ENCODE measurements at places on chromosomes 6 and 20.

DNA sequence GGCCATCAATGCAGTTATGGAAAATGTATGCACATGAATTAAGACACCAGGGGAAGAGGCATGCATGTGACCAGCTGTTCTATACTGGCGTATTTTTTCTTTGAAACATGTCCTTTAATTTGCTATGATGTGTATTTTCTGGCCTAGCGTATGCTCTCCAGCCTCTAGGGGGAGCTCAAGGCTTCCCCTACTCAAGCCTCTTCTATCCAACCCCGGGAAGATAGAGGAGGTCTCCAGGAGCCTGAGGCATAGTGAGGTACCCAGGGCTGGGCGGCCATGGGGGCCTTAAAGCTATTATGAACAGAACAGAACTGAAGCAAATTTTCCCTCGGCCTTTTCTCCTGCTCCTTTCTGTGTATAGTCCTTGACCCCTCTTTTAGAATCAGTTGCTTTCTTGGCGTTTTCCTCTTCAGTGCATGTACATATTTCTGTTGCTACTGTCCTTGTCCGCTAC, 528.9 kb downstream of the MAFB start:
- peak; percentile 9 for DNase-seq

GRCh38 chr6:163616452-163616851, 201.9 kb downstream of the QKI start:
- no peak for DNase-seq

DNA sequence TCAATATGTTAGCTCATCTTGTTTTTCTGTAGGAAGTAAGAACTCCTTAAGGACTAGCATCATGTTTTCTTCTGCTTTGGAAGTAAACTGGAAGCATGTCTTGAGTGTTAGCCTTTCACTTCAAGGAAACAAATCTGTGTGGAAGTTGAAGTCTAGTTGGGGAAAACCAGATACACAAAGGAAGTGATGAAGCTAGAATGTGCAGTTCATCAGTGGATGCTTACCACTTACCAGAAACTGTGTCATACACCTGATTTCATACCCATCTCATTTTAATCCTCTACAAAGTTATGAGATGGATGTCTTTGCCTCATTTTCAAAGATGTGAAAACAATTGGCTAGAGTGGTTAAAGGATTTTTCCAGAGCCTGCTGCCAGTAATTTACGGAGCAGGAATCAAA, 75.8 kb downstream of the TMEM170B start:
- DNase-seq: no peak

DNA sequence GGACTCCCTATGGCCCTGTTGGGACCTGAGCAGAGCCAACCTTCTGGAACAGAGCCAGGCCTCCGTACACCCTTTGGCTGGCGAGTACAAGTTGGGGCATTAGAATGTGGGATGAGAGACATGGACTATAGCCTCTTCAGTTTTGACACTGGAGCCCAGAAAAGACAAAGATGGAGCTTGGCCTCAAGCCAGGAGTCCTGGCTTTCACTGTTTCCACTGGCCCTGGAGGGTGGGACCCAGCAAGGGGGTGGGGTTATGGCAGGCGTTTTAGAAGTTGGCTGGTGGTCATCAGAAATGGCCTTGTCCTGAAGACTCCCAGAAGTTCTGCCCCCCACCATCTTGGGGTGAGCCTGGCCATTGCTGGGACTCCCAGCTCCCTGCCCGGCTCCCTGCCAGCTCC, 21.8 kb downstream of the ITPR3 start:
- no peak for DNase-seq

- no peak for DNase-seq
Observed at GRCh38 chr6:79833264-79833963, 113.9 kb downstream of the ELOVL4 start.

GRCh38 chr20:41027872-41028358, 707 bp upstream of the TOP1 start:
- DNase-seq: no peak

GRCh38 chr6:113848811-113849210, 8.3 kb upstream of the MARCKS start:
- DNase-seq: no peak

DNA sequence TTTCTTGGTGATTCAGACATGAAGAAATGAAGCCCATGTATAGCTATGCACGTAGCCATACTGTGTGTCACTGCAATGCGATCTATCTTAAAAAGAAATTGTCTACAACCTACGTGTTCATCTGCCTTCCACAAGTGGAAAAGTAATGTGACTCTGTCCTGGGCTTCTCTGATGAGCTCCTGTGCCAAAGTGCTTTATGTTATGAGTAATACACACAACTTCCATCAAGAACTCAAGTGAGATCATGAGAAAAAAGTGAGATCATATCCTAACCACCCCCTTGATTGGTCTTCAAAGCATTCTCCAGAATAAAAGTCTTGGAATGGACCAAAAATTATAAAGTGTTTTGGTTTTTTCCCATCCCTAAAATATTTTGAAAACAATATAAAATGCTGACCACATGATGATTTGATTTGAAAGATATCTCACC, 114.3 kb downstream of the DST start:
- DNase-seq: no peak

DNA sequence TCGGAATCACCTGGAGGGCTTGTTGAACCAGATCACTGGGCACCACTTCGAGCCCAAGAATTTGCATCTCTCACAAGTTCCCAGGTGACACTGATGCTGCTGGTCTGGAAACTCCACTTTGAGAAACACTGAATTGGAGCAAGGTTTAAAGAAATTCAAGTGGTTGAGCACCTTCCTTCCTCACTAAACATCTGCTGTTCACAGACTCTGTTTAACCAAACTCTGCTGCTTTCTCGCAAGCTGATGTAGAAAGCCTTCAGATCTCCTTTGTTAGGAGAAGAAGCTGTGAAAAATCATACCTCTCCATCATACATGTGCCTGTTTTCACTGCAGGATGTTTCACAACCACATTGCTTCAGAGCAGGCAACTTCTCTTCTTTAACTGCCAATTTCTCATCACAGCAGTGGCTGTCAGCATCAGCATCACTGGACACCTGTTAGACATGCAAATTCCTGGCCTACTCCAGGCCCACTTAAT, 87.5 kb upstream of the TOP1 start:
- no peak for DNase-seq

GRCh38 chr6:39411465-39411864, 89.0 kb upstream of the KCNK16 start:
- no peak for DNase-seq

DNA sequence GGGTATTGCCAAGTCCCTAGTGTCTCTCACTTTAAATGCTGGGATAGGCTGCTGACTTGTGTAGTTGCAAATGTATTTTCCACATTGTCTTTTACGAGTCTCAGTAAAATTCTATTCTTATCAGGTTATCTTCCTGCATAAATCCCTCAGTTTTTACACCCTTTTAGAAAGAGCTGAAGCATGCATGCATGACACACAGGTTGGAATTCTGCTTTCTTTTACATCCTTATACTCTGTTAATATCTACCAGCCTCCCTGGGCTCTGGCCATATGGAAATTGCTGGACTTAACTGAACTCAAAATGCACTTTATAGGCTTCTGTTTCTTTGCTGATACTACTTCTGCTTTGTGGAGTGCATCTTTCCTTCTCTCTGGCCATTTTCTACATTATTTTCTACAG, 477.4 kb downstream of the FRK start:
- no peak for DNase-seq

DNA sequence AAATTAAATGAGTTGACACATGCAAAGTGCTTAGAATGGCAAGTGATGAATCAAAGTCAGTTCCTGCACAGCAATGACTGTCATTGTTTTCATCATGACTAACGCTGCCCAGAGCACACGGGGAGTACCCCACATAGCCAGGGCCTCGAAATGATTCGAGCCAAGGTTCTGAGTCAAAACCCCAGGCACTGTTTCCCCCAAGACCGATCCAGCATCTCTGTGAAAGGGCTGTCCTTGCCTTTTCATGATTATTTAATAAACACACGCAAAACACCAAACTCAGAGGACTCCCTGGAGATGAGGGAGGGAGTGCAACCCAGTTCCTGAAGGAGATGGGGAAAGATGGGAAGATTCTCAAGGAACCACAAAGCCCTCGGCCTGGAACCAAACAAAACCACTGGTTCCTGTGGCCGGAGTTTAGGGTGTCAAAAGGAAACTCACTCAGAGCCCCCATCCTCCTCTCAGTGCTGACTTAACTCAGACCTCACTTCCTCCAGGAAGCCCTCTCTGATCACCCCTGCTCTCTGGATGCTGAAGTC, 3.8 kb downstream of the PREX1 start:
- DNase-seq: no peak

GRCh38 chr6:17086469-17086868, 15.4 kb upstream of the STMND1 start:
- DNase-seq: no peak

DNA sequence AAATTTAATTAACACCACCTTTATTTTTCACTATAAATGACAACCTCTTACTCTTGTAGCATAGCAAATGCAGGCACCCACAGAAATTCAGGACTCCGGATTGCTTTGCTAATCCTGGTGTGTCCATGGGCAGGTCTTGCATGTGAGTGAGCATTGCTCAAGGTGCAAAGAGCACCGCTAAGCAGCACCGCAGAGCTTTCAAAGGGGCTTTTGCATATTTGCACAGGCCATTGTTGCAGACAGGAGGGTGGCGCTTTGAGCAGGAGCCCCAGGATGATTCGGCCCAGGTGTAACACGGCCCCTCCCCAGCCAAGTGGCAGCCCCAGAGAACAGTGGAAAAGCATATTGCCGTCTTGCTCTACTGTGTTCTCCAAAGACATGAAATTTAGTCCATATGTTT, 293.2 kb downstream of the NRN1 start:
- no peak for DNase-seq

- DNase-seq: no peak
Observed at GRCh38 chr6:49732781-49733180, 11.4 kb downstream of the CRISP3 start.

DNA sequence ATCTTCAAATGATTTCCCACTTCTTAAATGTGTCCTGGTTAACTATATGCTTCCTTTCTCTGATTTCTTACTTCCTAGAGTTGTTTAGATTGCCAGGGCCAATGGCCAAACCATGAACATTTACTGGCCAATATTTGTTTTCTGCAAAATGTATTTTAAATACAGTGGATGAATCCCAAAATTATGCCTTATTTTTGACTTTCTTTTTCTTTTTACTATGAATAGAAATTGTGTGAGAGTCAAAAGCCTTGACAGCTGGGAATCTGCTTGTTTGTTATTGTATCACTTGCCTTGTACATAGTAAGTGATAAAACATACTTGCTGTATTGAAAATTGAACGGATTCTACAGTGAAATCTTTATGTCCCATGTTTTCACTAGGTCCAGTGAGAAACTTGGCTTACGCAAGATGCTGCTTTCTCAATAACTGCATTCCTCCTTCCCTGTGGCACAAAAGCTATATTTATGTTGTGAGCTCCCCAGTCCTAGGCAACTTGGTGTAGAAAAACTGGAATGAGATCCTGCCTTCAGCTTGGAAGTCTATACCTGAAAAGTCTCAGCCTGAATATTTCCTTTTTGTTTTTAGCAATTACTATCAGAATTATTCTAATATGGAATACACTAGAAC, 295.2 kb downstream of the EPHA7 start:
- DNase-seq: no peak

DNA sequence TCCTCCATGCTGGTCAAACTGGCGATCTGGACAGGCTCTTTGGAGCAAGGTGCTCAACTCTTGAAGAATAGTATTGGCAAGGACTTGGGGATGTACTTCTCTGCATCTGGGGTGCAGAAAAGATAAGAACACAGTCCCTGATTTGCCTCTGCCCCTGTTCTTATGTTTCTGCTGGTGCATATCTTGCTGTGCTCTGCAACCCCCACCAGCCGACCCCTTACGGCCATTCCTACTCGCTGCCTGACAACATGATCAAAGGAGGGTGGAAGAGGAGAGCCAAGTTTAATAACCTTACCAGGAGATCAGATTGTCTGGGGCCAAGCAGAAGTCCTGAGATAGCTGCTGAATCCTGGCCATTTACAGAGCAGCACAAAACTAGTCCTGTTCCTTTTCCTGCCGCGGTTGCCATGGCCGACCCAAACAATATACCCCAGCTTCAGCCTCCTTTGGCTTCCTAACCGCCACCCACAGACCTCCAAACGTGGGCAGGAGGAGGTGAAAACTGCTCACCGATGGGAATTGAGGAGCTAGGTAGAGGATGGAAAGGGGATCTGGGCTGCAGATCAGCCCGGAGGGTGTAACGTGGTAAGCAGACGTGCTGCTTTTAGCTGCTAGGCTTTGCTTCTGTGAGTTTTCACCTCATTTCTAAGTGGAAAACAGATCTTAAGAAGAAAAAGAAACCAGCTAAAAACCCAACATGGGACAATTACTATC, 60.9 kb downstream of the ATXN1 start:
- DNase-seq: no peak

- no peak for DNase-seq
Observed at GRCh38 chr6:72552938-72553337, 68.9 kb upstream of the KCNQ5 start.

- peak; percentile 75 for DNase-seq
Observed at GRCh38 chr6:52503851-52504781, 72.7 kb downstream of the TRAM2 start.

Data from NCI-H187 (cell line).